ENCODE measurements at places on chromosomes 11 and 22.

GRCh38 chr11:97794876-97795275, 1225.9 kb upstream of the CNTN5 start:
- DNase-seq, result no peak

GRCh38 chr22:41240377-41241132, at the start of gene CHADL:
Gene CHADL, minus strand, starts transcription at chr22:41240931. Its CDS starts 50 bp downstream, at chr22:41240881.
- DNase-seq, result no peak

- DNase-seq, result no peak
These were observed 121.8 kb downstream of the INSC start for GRCh38 chr11:15236559-15236958.

DNA sequence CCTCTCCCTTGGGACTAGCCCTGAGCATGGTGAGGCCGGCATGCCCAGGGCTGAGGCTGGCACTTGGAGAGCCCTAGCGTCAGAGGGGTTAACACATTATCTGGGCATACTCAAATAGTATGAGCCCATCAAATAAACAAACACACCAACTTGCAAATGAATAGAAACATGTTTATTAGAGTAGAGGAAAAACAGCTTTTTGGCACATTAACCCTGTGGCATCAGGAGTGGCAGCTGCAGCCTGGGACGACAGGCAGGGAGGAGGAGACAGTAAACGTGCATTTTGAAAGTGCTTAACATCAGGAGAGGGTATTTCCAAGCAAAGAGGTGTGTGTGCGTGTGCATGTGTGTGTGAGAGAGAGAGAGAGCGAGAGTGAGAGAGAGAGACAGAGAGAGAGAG, 684.9 kb downstream of the NTM start:
- no peak for DNase-seq

GRCh38 chr22:19457828-19458428, 10.4 kb upstream of the C22orf39 start:
- no peak for DNase-seq

GRCh38 chr11:101169944-101170343, 40.3 kb upstream of the PGR start:
- no peak for DNase-seq

- DNase-seq, result no peak
These were observed 1068.8 kb downstream of the DLG2 start for GRCh38 chr11:84558085-84558905.

DNA sequence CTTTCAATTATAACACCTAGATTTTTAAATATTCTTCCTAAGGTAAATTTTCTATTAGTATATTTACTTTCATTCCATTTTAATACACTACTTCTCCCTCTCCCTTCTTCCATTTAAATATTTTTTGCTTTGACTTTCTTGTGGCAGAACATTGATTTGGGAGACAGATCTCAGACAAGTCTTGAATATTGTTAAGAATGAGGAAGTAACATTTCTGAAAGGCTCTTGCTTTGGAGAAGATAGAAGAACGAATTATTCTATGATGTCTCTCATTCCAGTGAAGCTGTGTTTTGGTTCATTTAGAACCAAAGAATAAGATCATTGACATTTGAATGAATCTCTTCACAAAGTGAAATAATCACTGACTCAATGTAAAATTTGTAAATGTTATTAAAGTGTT, 2.4 kb downstream of the IPO7 start:
- no peak for DNase-seq
